ENCODE measurements at places on chromosomes 13 and 19. TPM values are rescaled to one million over a fixed set of nuclear protein-coding genes. Genes with fewer than 3 reads are reported as not detected.

PRR22 gene
- polyA plus RNA-seq: 54.9 TPM

AMH gene
- 50.8 TPM for polyA plus RNA-seq

ZNF837 gene
- polyA plus RNA-seq: 1.3 TPM

SHISA2 gene
- polyA plus RNA-seq: 2.7 TPM

TEX26 gene
- 40.7 TPM for polyA plus RNA-seq

DNA sequence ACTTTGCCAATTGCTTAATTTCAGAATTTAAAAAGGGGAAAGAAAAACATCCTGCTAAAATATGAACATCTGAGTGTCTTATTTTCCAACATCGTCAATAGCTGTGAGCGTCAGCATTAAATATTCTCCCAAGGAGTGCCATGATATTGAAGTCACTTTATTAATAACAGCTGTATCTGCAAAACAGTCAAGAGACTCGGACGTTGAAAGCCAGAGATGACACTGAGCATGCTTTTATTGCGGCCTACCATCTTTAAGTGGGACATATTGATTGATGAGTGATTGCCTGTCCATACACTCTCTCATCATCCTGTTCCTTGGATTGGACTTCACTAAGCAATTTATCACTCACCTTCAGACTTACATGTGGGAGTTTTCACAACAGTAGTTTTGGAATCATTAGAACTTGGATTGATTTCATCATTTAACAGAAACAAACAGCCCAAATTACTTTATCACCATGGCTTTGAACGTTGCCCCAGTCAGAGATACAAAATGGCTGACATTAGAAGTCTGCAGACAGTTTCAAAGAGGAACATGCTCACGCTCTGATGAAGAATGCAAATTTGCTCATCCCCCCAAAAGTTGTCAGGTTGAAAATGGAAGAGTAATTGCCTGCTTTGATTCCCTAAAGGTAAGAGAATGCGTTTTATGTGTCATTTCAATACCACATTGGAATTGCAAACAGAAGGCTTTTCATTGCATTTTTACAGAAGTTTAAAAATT is 53.8 kb downstream of the MBNL2 start:
- DNase-seq: no peak

DNA sequence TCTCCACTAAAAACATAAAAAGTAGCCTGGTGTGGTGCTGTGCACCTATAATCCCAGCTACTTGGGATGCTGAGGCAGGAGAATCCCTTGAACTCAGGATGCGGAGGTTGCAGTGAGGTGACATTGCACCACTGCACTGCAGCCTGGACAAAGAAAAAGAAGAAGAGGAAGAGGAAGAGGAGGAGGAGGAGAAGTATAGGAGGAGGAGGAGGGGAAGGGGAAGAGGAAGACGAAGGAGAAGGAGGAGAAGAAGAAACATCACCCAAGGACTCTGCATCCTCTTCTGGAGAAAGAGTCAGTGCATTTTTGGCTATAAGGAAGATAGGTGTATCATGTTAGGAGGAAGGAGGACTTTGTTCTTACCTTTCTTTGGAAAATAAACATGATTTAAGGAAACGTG is 13.0 kb upstream of the FPR3 start:
- DNase-seq: no peak

DNA sequence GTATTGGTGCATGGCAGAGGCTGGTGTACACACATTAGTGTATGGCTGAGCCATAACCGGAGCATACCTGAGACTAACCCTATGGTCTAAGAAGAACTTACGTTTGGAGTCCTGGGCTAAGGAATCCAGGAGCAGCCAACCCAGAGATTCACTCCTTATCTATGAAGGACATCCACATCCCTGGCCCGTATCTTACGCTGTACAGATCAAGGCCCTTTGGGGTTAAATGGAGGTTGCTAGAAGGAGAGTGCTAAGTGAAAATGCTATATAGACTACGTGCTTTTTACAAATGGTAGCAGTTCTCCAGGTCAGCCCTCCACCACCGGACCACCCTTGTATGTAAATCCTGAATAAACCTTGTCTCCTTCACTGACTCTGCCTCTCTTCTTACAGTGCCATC is 1.9 kb upstream of the SUGT1 start:
- DNase-seq: no peak

GRCh38 chr19:48403606-48404005 is 10.1 kb downstream of the GRIN2D start:
- peak; percentile 79 for DNase-seq

- DNase-seq: no peak
Observed at GRCh38 chr19:41371541-41371940, 4.8 kb upstream of the TMEM91 start.

GRCh38 chr13:72565893-72566292 is 161.5 kb downstream of the MZT1 start:
- DNase-seq: no peak

GRCh38 chr13:41568972-41569351 is 111.6 kb downstream of the RGCC start:
- DNase-seq: no peak

All from testis (tissue), 5 donors.